ENCODE measurements at places on chromosomes 1 and 21.

DNA sequence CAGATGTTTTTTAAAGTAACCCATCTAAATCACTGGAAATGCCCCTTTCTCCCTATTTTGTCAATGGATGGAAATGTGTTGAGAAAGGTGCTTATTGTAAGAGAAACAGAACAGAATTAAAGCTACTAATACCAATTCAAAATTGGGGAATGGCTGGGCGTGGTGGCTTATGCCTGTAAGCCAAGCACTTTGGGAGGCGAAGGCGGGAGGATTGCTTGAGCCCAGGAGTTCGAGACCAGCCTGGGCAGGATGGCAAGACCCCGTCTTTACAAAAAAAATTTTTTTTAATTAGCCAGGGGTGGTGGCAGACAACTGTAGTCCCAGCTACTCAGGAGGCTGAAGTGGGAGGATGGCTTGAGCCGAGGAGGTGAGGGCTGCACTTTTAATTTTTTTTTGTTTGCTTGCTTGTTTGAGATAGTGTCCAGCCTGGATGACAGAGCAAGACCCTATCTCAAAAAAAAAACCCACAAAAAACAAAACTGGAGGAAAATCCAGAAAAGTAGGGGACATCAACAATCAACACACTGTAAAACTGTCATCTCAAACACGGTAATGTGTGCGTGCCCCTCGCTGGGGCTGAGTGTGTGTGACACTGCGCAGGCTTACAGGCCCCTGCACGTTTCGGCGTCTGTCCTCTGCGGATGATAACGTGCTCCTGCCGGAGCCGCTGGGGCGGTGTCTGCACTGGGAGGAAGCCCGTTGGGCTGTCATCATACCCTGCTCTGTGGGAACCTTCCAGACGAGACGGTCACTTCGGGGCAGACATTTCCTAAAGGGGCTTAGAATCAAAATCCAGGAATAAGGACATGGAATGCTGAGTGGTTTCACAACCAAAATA lies 11.6 kb upstream of the POFUT2 start:
- no peak for DNase-seq

GRCh38 chr21:45818276-45818903 lies 163.2 kb upstream of the COL6A1 start:
- DNase-seq: no peak

GRCh38 chr1:203346060-203346768 lies 4.7 kb downstream of the FMOD start:
- DNase-seq: no peak

GRCh38 chr1:245855846-245856730 lies 651.0 kb downstream of the SMYD3 start:
- no peak for DNase-seq

GRCh38 chr1:17292299-17293160 lies 15.5 kb upstream of the PADI4 start:
- DNase-seq: no peak

DNA sequence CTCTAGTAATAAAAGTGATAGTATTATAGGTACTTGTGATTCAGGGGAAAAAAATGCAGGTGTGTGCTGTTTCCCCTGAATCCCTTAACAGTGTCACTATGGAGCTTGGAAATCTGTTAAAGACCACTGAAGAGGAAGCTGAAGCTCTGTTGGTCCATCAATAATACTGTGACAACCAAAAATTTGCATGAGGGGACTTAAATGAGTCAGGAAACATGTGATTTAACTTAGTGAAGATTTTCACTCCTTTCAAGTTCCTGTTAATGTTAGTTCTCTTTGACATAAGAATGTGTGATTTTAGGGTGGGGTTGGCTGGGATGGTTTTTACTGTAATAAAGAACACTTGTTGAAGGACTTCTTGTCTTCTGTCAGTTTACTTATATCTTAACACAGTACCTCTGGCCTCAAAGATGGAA lies 32.0 kb downstream of the VANGL2 start:
- no peak for DNase-seq

GRCh38 chr1:226679262-226679661 lies 59.8 kb downstream of the ITPKB start:
- DNase-seq: no peak

DNA sequence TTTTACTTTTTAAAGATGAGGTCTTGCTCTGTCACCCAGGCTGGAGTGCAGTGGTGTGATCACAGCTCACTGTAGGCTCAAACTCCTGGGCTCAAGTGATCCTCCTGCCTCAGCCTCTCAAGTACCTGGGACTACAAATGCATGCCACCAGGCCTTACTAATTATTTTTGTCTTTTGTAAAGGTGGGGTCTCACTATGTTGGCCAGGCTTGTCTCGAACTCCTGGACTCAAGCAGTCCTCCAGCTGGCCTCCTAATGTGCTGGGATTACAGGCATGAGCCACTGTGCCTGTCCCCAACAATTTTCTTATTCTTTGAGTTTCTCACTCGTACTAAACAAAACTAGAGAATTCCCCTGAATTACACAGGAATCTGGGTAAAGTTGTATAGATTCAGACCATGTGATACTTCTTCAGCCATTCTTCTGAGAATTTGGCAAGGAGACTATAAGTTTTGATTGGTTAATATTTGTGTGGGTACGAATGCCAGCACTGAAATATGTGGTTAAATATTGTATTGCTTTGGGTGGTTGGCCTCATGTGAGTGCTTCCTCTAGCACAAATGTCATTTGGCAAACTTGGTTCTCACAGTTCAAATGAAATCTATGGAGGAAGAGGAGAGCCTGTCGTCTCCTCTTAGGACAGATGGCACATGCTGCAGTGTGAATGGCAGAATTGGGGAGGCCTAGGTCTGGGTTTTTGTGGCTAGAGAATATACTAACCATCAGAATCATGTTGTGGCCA lies 104.9 kb downstream of the RUNX1 start:
- DNase-seq: no peak

- no peak for DNase-seq
Measured at GRCh38 chr1:9385801-9386573, 93.3 kb downstream of the SPSB1 start.

DNA sequence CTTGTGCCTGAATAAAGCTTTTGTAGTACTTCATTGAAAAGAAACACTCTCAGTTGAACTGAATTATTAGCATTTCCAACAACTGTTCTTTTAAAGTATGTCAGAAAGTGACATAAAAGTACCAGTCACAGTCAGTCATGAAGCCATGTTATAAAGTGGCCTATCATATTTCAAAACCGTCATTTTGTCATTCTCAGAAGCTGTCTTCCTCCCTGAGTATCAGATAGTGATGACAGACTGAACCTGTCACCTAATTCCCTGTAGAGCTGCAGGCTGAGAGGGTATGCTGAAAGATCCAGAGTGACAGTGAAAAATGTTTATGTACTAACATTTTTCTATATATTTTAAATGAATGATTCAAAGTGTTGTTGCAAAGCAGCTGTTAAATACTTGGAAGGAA lies 1121.7 kb upstream of the PRMT6 start:
- no peak for DNase-seq

DNA sequence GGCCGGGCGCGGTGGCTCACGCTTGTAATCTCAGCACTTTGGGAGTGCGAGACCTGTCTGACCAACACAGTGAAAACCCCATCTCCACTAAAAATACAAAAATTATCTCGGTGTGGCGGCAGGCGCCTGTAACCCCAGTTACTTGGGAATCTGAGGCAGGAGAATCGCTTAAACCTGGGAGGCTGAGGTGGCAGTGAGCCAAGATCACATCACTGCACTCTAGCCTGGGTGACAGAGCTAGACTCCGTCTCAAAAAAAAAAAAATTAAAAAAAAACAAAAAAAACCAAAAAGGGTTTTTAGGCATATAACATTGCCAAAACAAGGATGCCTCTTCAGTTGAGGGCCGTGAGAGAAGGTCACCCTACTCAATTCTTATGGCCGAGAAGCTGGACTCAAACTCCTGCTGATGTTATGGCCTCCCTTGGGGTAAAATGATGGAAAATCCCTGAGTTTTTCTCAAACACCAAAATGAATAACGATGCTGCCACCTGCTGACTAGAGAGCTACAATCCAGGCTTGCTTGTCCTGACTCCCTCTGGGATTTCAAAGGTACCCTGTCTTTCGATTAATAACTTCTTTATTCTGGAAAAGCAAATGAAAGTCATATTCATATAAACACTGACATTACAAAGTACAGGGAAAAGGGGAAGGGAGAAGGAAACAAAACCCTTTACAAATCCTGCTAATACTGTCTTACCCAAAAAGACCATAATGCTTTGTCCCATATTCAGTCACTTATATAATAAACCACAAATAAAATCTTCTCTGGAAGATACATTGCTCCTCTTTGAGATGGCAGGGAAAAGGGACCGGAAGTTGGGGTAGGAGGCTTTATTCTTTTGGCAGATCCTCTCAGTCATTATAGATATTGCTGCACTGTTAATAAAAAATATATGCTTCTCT lies 10.7 kb downstream of the RAB42 start:
- no peak for DNase-seq

- DNase-seq: no peak
Measured at GRCh38 chr1:17525996-17526686, 13.4 kb upstream of the ARHGEF10L start.

DNA sequence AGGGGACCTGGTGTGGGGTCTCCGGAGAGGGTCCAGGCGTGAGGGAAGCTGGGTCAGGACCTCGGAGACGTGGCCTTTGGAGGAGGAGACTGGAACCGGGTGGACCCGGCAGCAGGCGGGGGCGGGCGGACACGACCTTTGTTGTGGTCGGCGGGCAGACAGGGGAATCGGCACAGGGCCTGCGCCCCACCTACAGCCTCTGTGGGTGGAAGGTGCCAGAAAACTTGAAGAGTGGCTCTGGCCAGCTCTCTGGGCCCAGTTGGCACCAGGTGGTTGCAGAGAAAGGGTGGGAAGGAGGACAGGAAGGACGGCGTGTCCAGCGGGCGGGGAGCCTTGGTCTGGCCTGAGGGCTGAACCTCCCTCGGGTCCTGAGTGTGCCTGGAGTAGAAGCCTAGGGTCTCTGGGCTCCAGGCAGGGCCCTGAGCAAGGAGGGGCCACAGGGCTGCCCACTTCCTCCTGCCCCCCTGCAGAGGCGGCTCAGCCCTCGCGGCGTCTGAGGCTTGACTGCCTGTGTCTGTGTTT lies 7.7 kb upstream of the TTLL10 start:
- DNase-seq: no peak

GRCh38 chr1:15762546-15762945 lies 4.0 kb downstream of the FBLIM1 start:
- DNase-seq: no peak

DNA sequence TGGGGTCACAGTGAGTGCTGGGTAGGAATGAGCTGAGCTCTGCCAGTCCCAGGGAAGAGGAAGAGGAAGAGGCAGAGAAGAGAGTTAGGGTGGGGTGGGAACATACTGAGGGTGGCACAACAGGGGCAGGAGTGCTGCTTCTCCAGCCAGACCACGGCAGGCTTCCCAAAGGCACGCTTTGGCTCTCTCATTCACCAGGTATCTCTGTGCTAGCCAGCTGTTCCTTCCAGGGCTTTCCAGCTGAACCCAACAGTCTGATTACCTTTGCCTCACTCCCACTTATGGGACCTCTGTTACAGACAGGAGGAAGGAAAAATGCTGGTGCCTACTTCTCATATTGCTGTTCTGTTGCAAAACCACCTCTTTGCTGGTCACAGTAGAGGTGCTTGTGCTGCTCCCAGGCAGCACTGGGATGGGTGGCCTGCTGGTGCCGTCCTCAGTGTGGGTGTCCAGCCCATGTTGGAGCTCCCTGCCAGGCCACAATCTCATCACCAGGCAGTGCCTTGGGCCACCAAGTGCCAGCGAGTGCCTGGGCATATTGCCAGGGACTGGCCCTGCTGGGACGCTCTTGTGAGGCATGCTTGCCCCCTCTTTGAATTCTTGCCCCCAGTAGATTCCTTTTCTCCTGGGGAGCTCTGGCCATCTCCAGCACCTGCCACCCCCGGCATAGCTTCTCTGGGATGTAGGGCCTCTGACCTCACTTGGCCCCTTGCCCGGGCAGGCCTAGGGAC lies 2.1 kb downstream of the ADORA1 start:
- no peak for DNase-seq

- DNase-seq: no peak
Measured at GRCh38 chr1:220441211-220441610, 86.7 kb upstream of the MARK1 start.

DNA sequence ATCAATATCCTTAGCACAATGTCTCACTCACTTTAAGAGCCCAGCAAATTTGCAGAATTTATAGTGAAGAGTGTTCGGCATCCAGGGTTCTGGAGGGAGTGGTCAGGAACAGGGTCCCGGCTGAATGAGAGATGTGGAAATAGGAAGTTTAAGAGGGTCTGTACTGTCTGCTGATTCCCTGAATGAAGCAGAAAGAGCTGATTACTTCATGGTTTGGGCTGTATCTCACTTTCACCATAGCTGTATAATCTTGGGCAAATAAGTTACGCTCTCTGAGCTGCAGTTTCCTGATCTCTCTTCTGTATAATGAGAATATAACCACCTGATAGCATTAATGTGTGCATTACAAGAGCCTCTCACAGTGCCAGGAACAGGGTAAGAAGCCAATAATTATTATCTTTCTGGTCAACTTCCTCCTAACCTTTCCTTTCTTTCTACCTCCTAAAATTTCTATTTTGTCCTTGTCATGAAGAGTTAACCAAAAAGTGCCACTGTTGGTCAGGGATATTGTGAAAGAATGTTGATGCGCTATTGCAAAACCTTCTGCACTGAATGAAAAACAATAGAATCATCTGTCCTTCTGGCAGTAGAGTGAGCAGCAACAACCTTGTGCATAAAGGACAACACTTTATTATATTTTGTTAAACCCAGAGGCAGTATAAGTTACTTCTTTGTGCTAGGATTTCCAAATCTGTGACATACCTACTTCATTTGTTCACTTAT lies 14.7 kb upstream of the PTGFR start:
- no peak for DNase-seq

DNA sequence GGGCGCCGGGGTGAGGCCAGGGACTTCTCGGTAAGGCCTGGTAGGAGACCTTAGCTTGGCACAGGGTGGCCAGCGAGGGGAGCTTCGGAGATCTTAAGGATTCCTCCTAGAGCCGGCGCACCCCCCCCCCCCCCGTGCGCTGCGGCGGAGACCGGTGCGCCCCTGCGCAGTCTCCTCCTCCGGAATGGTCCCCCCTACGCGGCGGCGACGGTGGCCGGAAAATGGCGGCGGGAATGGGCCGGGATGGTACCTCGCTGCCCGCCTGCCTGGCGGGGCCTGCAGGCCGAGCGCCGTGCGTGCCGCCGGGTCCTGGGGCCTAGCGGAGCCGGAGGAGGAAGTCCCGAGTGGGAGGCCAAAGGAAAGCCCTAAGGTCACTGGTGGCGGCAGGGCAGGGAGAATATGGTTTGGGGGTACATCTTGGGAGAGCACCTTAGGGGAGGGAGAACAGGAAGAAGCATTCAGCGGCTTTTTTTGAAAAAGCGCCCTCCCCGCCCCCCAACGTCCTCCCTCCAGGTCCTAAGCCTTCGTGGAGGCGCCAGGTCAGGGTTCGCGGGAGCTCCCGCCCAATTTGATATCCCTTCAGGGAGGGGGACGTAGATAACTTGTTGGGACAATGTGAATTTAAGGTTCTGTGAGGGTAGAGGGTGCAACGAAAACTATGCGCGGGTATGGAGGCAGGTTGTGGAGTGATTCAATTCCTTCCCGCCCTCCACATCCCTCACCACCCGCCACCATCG lies 429 bp downstream of the SRRM1 start:
- DNase-seq: peak; percentile 33

DNA sequence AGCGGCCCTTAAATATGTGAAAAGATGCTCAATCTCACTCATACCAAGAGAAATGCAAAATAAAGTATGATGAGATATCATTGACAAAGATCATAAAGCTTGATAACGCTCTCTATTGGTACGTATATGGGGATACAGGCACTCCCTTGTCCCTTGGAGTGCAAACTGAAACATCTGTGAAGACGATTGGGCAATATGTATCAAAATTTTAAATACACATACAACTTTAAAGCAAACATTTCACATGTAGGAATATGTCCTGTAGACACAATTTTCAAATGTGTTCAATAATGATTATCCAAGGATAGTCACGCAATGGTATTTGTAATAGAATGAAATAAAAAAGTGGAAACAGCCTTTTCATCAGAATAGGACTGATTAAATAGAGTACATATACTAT lies 2.0 kb upstream of the GJB3 start:
- DNase-seq: no peak
